ENCODE measurements at places on chromosomes 7 and 10. TPM values are rescaled to one million over a fixed set of nuclear protein-coding genes. Genes with fewer than 3 reads are reported as not detected.

GRCh38 chr7:154869436-154869835, 133.5 kb downstream of the PAXIP1 start:
- DNase-seq, result no peak

DNA sequence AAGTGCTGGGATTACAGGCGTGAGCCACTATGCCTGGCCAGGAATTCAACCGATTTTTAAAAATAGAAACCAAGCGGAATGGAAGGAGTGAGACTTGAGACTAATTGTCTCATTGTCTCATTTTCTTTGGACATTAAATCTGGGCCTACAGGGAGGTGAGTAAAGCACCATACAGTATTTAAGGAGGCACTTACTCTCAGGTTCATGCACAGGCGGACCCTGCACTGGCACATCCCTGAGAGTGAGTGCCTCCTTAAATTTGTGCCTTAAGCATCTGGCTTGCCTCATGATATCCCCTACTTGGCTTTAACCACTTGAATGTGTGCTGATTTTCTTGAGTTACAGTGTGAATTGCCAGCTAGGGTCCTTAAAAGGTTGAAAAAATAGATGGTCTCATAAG, 10.6 kb downstream of the UBE3C start:
- DNase-seq, result no peak

- DNase-seq, result no peak
Measured at GRCh38 chr7:105141068-105141467, 127.1 kb downstream of the KMT2E start.

DNA sequence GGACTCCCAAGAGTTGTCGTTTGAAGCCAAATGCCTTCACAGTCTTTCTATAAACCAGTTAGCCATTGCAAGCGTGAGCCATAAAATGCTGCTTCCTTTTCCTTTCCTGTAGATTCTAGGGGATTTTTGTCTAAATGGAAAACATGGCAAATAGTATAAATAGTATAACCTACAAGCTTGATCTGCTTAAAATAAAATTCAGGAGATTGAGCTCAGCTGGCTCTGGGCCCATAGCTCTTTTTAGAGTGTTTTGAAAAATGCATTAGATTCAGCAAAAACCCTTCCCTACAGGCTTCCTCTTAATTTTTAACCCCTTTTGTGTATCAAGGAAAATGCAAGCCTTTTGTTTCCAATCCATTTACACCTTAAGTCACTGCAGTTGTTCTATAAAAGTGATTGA, 190.1 kb upstream of the GDF10 start:
- no peak for DNase-seq

- DNase-seq, result no peak
Measured at GRCh38 chr10:113056441-113057021, 106.5 kb downstream of the TCF7L2 start.

DNA sequence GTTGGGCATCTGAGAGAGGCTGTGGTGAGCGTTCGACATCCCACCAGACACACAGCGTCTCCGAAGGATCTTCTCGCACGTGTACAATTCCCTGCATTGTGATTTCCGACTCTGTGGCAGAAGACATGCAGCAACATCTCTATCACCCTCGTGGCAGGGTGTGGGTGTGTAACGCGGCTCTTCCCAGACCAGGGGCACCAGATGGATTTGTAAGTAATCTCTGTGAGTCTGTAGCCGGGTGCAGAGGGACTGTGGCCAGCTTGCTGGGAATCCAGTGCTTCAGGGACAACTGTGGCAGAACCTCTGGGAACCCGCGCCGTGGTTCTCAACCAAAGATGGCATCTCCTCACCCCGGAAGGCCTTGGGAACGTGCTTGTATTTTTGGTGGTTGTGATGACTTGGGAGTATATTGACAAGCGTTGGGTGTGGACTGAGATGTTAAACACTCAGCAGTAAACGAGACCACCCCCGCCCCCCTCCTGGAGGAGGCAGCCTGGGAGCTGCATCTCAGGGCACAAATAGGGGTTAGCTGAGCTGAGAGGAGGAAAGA, 21.2 kb downstream of the FOXL3 start:
- no peak for DNase-seq

KCND2 gene
- total RNA-seq, result not detected

DNA sequence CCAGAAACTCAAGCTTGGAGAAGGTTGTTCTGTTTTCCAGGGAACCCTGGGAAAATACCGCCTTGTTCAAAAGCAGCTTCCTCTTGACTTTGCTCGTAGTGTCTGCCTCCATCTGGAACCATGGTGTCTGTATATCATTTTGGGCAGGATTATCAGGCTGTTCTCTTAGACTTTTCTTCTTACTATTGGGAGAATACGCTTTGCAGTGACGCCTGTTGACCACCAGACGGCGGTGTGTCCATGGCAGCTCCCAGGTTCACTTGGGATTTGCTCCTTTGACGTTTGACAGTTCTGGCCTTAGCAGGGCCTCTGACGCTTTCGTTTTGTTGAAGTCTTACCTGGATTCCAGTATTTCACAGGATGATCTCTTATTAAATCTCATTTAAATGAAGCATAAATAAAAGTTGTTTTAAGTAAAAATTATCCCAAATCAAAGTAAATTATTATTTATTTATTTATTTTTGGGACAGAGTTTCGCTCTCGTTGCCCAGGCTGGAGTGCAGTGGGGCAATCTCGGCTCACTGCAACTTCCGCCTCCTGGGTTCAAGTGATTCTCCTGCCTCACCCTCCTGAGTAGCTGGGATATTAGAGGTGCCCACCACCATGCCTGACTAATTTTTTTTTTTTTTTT, 41.8 kb upstream of the GJD4 start:
- DNase-seq, result no peak

ATRNL1 gene
- 1.2 TPM for total RNA-seq
